DMS 273 treated with DMSO at 0.1 percent for 48 hours (cell line): ENCODE measurements at places on chromosomes 1 and 21.

- DNase-seq, result no peak
Measured at GRCh38 chr1:221824025-221824424, 82.1 kb upstream of the DUSP10 start.

DNA sequence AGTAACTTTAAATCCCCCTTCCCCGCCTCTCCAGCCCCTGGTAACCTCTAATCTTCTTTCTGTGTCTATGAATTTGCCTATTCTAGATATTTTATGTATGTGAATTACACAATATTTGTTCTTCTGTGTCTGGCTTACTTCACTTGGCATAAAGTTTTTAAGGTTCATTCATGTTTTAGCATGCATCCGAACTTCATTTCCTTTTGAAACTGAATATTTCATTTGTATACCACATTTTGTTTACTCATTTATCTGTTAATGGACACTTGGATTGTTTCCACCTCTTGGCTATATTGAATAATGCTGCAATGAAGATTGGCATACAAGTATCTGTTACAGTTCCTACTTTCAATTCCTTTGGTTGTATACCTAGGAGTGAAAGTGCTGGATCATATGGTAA is 205.3 kb downstream of the TM2D1 start:
- no peak for DNase-seq

DNA sequence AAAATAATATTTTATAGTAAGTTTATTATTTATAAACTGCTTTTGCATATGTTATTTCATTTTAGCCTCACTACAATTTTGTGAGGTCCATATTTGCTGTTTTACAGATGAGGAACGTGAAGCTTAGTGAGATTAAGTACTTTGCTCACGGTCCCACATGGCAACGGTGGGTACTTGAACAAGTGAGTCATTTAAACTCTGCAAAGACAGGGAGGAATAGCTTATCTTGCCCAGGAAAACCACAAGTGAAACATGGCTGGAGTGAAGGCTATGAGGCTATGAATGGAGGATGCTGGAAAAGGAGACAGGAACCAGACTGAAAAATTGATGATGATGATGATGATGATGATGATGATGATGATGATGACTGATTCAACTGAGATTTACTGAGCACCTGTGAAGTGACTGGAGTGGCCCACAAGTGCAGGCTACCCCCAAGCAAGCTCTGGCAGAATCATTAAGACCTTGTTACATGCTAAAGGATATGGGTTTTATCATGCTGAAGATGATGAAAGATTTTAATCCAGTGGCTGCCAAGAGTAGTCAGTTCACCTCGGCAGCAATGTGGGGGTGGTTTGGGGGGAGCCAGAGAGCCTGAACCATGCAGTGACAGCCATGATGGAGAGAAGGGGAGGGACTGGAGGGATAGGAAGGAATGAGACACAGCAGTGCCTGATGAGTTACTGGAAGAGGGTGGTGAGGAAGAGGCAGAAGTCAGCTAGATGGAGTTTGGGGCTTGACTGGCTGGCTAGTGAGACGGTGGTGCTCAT is 1.4 kb upstream of the ABCA4 start:
- no peak for DNase-seq

GRCh38 chr21:24895885-24896734 is 711.2 kb downstream of the MRPL39 start:
- DNase-seq, result no peak

DNA sequence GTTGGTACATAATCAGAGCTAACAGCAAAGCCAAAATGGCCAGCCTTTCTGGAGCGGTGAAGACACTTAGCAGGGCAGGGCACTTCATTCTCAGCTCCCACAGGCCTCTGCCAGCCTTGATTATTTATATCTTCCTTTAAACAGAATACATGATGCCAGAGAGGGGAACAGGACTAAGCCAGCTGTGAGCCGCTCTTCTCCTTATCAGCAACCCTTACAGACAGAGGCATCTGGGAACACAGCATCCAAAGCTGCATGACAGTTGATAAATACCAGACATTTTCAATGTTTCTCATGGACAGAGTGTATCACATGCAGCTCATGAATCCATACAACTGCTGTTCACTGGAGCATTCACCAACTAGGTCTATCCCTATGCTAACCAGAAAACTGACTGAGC is 29.1 kb downstream of the DNAJC11 start:
- DNase-seq, result no peak

DNA sequence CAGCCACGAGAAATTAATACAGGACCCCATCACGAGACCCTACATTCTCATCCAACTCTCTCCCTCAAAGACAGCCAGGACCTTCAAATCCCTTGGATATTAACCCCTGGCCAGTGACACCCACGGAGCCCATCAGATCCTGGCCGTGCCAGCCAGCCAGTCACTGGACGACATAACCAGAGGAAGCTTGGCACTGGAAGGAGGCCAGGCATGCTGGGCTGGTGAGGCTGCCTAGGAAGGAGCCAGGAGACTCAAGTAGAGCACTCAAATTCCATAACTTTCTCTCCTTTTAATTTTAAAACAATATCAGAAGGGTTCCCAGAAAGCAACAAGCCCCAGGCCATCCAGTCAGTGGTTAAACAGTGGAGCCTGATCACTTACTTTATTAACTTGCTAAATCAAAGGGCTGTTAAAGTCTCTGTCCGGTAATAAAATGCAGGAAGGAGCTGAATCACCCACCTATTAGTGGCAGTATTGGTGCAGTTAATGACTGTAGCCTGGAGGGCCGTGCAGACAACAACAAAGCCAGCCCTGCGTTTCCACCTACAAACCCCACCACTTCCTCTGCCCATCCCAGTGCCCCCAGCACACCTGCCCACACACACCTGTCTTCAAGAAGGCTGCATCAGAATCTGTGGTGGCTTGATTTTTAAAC is 78.0 kb downstream of the HIVEP3 start:
- no peak for DNase-seq

- DNase-seq, result peak; percentile 99
Measured at GRCh38 chr1:38117444-38117887, 70.9 kb upstream of the POU3F1 start.

DNA sequence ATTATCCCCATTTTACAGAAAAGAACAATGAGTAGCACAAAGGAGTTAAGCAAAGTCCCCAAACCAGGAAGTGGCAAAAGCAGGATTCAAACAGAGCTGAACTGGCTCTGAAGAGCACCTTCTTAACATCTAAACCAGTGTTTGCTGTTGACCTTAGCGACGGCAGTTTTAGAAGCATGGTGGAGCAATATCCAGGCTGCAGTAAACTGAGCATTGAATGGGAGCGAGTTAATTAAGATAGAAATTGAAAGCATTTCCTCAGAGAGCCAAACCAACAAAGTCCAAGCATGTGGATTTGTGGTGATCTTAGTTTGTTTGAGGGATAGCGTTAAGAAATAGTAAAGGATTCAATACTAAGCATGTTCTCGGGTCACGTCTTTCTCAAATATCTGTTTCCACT is 13.4 kb upstream of the ZNF281 start:
- DNase-seq, result no peak

- no peak for DNase-seq
Measured at GRCh38 chr1:115300087-115300876, 37.8 kb downstream of the NGF start.

- no peak for DNase-seq
Measured at GRCh38 chr1:239742416-239743109, 349.1 kb upstream of the FMN2 start.

GRCh38 chr1:24921938-24922662 is 8.0 kb downstream of the RUNX3 start:
- no peak for DNase-seq

- DNase-seq, result no peak
Measured at GRCh38 chr1:234725177-234726132, 115.5 kb upstream of the IRF2BP2 start.

DNA sequence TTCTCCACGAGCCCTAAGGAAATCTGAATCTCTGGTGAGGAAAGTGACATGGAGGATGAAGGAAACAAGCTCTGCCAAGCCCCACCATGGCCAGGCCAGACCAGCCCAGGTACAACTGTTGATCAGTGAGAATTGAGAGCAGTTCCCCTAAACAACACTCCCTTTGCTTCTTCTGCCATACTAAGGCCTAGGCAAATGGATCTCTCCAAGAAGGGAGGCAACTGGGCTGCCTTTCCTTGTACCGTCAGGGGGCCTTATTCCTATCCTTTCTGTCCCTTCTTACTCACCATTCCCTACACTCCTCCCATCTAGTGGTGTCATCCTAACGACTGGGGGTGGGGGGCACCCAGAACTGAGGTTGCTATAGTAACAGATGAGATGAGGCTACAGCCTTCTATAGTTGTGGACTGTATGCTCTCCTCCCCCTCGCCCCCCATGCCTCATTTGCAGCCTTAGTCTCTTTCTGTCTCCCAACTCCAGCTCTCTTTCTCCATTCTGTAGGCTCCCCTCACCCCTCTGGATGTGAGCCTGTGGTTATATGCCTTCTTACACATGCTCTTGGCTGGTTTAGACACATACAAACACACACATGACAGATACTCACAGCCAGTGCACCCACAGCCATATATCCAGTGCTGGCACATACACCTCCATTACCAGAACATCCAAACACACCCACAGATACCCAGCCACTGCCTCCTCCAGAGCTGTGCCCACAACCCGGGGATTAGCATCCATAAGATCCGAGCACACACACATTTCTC is 3.6 kb downstream of the PEA15 start:
- DNase-seq, result no peak

DNA sequence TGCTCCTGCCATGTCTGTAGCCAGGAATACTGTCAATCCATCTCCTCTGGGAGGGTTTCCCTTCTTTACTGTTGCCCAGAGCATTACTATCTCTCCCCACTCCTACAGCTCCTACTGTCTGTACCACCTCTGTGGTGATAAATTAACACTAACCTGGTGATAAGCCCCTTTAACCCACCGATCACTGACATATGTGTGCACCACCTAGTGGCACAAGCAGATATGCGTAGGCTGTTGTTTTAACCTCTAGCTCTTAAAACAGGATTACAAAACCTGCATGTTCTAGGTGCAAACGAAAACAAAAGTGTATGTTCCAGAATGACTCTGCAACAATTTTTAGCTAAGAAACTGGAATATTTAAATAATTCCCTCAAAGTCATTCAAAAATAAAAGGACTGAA is 93.9 kb upstream of the BEND5 start:
- DNase-seq, result no peak

- DNase-seq, result no peak
Measured at GRCh38 chr1:108718927-108719655, 6.4 kb downstream of the FNDC7 start.

GRCh38 chr21:29677326-29677725 is 262.5 kb downstream of the GRIK1 start:
- DNase-seq, result no peak

- DNase-seq, result no peak
Measured at GRCh38 chr1:180603223-180603849, 28.5 kb upstream of the XPR1 start.

DNA sequence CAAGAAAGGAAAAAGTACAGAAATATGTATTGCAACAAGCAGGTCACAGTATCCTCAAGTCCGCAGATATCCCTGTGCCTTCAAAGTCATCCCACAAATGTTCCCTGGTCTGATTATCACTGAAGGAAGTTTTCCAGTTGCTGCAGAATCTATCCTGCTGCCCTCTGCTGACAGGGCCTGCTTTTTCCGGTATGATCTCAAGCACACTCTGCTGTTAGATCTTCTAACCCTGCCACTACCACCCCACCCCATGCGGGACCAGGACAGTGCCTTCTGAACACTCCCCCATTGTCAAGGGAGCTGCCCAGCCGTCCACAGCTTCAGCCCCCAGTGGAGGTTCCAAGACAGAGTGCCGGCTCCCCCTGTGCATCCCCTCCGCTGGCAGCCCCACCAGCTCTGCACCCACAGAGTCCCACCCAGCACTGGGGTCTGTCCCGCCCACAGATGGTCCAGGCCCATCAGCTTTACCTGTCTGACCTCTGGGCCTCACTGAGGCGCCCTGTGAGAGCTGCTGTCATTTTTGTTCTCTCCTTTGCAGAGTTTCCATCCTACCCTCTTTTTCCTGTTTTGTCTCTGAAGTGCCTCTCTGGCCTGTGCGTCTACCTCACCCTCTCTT is 27.9 kb downstream of the FAM163A start:
- DNase-seq, result no peak
